ENCODE measurements at places on chromosomes 2 and 18. TPM values are rescaled to one million over a fixed set of nuclear protein-coding genes. Genes with fewer than 3 reads are reported as not detected.

DNA sequence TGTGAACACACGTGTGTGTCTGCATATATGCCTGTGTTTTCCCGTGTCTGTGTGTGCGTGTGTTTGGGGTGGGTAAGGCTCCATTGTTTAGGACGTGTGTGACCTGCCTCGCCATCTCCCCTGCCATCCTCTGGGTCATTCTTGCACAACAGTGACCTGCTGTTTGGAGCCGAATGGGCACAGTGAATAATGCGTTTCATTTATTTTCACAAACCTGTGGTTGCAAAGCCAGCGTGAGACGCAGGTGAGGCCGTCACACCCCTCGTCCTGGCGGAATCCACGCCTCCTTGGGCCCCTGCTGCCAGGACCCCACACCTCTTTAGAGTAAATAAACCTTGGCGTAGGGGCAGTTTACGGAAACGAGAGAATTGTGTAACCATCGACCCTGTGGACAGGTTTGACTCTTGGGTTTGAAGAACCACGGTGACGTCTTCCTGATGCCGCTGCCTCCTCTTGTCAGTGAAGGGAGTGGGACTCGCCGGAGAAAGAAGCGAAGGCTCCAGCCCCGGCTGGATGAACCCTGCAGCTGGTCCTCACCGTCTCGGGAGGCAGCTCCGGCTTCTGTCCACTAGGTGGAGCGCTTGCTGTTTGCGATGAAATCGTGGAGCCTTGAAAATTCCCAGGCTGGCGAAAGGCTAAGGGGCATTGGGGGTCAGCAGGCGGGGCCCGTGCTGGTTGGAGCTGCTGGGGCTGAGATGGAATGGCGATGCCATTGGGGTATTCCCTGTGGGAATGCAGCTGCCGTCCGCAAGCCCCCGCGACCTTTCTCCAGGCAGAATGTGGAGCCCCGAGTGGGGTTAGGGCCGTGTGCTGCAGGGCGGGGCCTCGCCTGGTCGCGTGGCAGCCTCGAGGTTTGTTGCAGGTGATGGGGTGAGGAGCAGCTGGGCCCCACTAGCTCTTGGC is 81.1 kb downstream of the RTP5 start:
- DNase-seq = peak; percentile 27

- DNase-seq = no peak
These were observed 180.6 kb downstream of the CLIP4 start for GRCh38 chr2:29295845-29296244.

GRCh38 chr2:156340804-156341451 is 8.4 kb upstream of the NR4A2 start:
- DNase-seq = no peak

GRCh38 chr2:59015027-59015426 is 773.9 kb upstream of the FANCL start:
- no peak for DNase-seq

GRCh38 chr18:28588884-28589549 is 412.1 kb upstream of the CDH2 start:
- DNase-seq = no peak

GRCh38 chr2:44351676-44352075 is 9.6 kb downstream of the PREPL start:
- no peak for DNase-seq

GRCh38 chr2:159637988-159638501 is 21.7 kb upstream of the BAZ2B start:
- DNase-seq = no peak

DNA sequence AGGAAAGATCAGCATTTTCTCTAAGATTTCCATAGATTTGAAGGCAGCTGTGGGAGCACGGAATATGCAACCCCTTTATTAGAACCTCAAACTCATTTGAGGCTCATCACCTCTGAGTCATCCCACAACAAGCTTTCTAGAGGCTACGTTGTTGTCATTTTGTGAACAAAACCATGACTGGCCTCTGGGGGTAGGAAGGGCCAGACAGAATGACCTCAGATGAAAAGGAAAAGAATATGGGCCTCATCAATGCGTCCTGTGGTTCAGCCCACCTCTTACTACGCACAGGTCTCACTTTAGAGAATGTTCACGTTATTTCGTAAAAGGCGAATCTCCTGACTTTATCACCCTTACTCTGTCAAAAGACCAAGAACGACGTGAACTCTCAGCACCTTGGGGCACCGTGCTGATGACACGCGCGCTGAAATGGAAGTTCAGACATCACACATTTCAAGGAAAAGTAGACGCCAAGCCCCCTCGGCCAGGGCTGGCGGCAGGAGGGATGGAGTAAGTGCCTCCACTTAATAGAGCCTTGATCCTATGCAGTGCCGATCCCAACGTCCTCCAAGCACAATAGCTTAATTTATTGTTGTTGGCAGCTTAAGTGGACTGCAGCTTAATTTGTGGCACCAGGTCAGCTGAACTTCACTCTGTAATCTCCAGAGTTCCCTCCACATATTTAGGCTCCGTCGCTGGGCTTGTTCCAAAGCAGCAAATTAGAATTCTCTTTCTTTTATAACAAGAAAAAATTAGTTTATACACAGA is 208.3 kb downstream of the EIPR1 start:
- DNase-seq = no peak

DNA sequence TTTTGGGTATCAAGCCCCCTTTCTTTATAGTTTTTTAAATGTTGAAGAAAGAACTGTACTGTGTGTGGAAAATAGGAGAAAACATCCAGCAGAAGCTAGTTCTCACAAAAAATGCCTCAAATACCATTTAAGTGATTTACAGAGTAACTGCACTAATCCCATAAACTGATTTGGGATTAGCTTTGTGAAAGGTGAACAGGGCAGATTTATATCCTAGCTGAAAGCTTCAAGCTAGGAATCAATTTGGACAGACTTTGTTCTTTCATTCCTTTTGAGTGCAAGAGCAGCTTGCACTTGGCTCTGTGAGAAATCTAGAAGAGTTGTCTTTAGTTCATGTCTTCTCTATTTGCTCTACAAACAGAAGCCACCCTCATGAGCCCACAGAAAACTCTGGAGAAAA is 183.9 kb upstream of the VRK2 start:
- DNase-seq = no peak

DNA sequence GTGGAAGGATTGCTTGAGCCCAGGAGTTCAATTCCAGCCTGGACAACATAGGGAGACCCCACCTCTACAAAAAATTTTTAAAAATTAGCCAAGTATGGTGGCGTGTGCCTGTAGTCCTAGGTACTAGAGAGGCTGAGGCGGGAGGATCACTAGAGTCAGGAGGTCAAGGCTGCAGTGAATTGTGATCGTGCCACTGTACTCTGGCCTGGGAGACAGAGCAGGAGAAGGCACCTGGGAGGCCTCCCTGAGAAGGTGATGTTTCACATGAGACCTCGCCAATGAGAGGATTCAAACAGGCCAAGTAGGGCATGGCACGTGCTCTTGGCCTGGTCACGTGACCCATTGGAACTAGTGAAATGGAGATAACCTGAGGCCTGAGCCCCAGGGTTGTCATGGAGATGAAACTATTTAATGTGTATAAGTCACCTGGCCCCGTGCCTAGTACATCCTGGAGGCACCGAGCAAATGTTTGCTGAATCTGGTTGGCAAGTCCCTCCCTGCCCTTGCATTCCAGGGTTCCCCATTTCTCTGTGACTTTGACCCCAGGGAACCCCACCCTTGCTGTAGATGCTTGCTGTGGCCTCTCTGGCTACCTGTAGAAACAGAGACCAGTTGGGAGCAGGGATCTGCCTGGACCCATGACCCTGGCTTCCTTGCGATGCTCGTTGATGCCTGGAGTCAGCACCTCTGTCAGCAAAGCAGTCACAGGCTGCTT is 26.1 kb upstream of the ROCK2 start:
- no peak for DNase-seq

The CD8B2 gene
- total RNA-seq = 0.54 TPM

The COL5A2 gene
- 0.08 TPM for total RNA-seq

Data from activated T-helper 1 cell treated with anti-CD3 and anti-CD28 coated beads, Interleukin-12 subunit alpha, Interleukin-12 subunit beta, Interleukin-2, Interleukin-4 antibody, amounts not matched to agents 30 ng/mL and 10 ng/mL and 1 ng/mL, durations not matched to agents 14 hours and 24 hours and 36 hours (primary cell).